Motor neuron (in vitro differentiated cells): ENCODE measurements at places on chromosomes 6 and 20. TPM values are rescaled to one million over a fixed set of nuclear protein-coding genes. Genes with fewer than 3 reads are reported as not detected.

- no peak for ATAC-seq
These were observed 38.8 kb downstream of the MRS2 start for GRCh38 chr6:24441599-24441904.

- ATAC-seq: no peak
These were observed 1.3 kb downstream of the CALHM5 start for GRCh38 chr6:116512734-116513133.

DNA sequence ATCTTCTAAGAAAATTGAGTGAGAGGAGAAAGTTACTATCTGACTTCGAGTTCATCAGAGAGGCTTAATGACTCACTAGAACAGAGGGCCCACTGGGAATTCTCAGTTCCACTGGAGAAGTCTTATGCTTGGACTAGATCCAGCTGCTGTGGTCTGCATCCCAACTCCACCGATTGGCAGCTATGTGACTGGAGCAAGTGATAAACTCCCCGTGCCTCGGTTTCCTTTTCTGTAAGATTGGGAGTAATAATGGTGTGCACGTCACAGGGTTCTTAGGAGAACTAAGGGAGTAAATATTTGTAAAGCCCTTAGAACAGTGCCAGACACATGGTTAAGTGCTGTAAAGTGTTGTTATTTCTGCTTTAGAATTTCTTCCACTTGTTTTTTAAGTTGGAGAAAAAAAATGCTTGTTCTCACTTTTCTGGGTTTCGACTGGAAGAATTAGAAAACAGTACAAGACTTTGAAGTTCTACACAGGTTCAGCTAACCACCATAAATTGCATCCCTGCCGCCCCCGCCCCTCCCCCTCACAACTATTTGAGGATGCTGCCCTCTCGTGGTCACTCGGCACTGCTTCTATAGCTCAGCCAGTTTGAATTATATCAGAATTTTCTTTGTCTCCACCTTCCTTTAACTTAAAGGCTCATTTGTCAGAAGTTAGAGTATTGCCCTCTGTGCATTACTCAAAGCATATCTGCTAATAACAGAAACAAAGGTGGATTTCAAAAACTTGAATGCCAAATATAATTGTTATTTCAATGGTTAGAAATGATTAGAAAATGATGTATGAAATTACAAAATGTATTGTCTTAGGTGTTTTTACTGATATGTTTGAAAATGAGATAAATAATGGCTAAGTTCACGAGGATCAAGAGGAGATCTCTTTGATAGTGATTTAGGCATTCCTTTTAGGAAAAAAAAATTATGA, 95.0 kb upstream of the IFNGR1 start:
- peak; percentile 79 for ATAC-seq

- no peak for ATAC-seq
These were observed 65.0 kb upstream of the SIRPA start for GRCh38 chr20:1830240-1830639.

GRCh38 chr6:53412751-53413150, 64.0 kb upstream of the ELOVL5 start:
- no peak for ATAC-seq

GRCh38 chr6:11007715-11008608, 36.1 kb downstream of the ELOVL2 start:
- peak; percentile 49 for ATAC-seq

DNA sequence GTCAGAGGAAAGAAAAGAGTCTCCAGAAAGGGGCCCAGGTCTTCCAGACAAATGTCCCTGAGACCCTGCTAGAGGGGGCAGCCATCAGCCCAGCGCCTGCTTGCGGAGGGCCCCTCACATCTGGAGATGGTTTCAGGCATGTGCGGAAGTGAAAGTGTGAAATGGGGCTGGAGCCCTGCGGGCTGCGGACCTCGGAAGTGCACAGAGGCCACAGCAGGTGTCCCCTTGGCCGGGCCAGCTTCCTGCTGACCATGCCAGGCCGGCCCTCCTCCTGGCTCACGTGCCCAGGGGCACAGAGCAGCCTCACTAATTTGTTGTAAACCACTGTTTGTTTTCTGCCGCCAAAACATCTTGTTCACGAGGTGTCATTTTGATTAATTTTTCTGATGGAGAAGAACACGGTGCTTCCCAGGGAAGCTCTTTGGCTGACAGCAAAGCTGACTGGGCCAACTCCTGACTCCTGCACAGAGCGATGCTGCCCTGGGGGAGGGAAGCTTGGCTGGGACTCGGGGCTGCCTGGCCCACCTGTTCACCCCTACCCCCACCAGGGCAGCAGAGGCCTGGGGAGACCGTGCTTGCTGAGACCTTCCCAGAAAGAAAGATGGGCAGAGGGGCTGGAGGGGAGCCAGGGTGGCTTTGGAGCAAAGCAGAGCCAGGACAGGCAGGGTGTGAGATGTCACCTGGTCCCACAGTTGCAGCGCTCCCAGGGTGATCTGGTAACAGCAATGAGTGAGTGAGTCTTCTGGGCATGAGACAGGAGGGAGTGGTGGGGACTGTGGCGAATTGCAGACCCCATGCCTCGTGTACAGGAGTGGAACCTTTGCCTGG, 54.2 kb downstream of the BCAS4 start:
- peak; percentile 21 for ATAC-seq

DNA sequence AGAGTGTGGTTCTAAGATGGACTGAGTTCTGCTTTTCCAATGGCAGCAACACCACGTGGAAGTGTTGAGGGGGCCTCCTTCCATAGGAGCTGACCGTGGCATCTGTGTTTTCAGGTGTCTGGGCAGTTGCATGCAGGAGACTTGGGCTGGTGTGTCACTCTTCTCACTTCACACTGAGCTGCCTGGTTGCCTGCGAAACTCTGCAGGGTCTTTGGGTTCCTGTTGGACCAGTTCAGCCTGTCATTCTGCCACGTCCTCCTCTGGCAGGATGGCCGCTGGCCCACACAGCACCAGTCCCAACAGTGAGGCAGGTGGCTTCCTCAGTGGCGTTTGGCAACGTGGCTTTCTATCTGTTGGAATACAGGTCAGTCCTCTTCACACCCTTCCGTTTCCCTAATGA, 16.1 kb upstream of the UNC93A start:
- ATAC-seq: no peak

- ATAC-seq: no peak
These were observed 78.8 kb downstream of the RPS12 start for GRCh38 chr6:132892929-132893771.

DNA sequence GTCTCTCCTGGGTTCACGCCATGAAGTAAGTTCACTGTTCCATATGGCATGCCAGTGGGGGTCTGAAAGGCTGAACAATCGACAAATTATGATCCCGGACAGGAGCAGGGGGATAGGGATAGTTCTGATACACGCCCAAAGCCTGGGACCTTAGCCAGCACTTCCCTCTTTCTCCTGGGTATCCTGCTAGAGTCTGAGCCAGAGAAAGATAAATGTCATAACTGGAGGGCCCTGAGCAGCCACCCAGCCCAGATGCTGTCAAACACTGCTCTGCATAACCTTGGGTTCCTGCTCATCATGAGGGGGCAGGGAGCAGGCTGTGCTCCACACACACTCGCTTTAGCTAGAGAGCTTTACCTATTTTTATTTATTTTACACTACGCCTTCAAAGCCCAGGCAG, 12.3 kb downstream of the EDEM2 start:
- ATAC-seq: no peak

DNA sequence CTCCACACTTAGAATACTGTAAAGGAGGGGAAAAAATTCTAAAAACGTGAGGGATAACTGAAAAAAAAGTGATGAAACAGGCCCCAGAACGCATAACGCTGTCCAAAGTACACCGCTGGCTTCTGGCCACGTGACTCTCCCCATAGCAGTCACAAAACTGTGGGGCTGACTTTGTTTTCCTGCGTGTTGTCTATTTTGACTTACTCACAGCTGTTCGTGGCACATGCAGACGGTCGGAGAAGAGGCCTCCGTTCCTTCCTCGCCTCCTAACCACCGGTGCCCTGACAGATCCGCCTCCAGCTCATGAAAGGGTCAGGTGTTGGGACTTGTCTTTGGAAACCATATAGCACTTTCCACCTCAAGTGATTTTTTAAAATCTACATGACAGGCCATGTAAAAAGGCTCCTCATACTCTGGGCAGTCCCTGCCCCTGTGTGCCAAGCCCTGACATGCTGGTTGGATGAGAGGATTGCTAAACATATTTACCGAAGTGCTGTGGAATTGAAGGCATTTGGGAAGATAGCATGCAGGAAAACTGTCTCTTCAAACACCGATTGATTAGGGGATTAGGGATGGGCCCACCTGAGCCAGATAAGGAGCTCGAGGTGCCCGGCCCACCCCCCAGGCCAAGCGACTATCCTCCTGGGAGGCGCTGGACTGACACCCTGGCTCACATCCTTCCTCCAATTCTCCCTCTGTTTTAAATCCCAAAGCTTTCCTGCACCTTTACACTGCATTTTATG, 54.8 kb downstream of the DACT2 start:
- no peak for ATAC-seq

DNA sequence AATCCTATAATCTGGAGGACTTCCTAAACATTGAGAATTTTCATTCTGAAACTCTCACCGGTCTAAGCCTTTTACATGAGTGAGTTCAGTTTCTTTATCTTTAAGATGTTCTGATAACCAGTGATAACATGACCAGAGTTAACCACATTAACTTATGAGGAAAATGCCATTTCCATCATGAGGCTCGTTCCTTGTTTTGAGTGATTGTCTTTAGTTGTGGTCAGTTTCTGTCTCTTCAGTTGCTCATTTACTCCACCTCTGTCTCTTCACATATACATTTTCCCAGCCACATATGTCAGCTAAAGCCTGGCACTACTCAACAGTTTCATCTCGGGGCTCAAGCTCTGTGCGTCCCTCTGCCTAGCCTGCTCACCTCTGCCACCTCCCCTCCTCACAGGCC, 70.4 kb downstream of the JAG1 start:
- ATAC-seq: no peak

- ATAC-seq: no peak
These were observed 1.3 kb downstream of the EPB41L2 start for GRCh38 chr6:131061751-131062119.

Gene MDC1
- total RNA-seq: 9.9 and 13.2 TPM in 2 replicates

Gene VAPB
- 26.2 and 39.9 TPM in 2 replicates for total RNA-seq

Gene POU5F1
- total RNA-seq: 277 and 292 TPM in 2 replicates

Gene ZNF322
- 34.9 and 36.4 TPM in 2 replicates for total RNA-seq

Gene EBF4
- total RNA-seq: 7.3 and 7.7 TPM in 2 replicates
